Activated B cell treated with CpG ODN at 0.5 μM for 24 hours (primary cell): ENCODE measurements at places on chromosomes 4 and X.
A peak's percentile ranks its signal among the peaks of the same experiment; 100 is the strongest.

GRCh38 chrX:121008920-121009319 lies 23.4 kb upstream of the CT47A1 start:
- H3K36me3 ChIP-seq, result no peaks in the 10 kb centered on the region
- peaks cover 2% of the 10 kb centered on the region for H3K27me3 ChIP-seq
- H3K4me1 ChIP-seq, result no peaks in the 10 kb centered on the region
- H3K4me3 ChIP-seq, result no peak overlapping the region

- H3K27ac ChIP-seq, result no peak overlapping the region
- DNase-seq, result no peak
- peaks cover 3% of the 10 kb centered on the region for H3K4me1 ChIP-seq
- no peaks in the 10 kb centered on the region for H3K36me3 ChIP-seq
These were observed 15.1 kb upstream of the REPS2 start for GRCh38 chrX:16931371-16931770.

- no peaks in the 10 kb centered on the region for H3K27me3 ChIP-seq
- DNase-seq, result no peak
- no peaks in the 10 kb centered on the region for H3K4me1 ChIP-seq
- H3K36me3 ChIP-seq, result no peaks in the 10 kb centered on the region
- H3K4me3 ChIP-seq, result no peak overlapping the region
These were observed 1489.8 kb downstream of the STIM2 start for GRCh38 chr4:28350485-28350884.

DNA sequence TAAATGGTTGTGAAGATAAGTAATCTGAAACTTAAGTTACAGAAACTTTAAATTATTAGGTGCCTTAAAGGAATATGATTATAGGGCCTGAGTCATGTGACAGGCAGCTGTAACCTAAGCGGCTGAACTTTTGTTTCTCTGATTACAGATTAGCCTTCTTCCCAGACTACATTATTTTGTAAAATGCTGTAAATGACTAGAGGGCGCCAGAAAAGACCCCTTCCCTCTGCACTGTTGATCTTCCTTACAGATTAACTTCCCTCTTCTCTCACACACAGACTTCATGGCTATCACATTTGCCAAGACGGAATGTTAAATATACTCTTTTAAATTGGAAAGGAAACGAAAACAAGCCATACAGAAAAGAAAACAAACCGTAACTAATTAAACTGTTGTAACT lies 96.6 kb downstream of the EVC2 start:
- no peak overlapping the region for H3K4me3 ChIP-seq
- H3K4me1 ChIP-seq, result no peaks in the 10 kb centered on the region
- no peak for DNase-seq
- H3K27ac ChIP-seq, result no peak overlapping the region

- no peak for DNase-seq
- H3K36me3 ChIP-seq, result no peaks in the 10 kb centered on the region
- no peaks in the 10 kb centered on the region for H3K27me3 ChIP-seq
- no peak overlapping the region for H3K27ac ChIP-seq
These were observed 2.7 kb upstream of the TIMP1 start for GRCh38 chrX:47579537-47579936.

DNA sequence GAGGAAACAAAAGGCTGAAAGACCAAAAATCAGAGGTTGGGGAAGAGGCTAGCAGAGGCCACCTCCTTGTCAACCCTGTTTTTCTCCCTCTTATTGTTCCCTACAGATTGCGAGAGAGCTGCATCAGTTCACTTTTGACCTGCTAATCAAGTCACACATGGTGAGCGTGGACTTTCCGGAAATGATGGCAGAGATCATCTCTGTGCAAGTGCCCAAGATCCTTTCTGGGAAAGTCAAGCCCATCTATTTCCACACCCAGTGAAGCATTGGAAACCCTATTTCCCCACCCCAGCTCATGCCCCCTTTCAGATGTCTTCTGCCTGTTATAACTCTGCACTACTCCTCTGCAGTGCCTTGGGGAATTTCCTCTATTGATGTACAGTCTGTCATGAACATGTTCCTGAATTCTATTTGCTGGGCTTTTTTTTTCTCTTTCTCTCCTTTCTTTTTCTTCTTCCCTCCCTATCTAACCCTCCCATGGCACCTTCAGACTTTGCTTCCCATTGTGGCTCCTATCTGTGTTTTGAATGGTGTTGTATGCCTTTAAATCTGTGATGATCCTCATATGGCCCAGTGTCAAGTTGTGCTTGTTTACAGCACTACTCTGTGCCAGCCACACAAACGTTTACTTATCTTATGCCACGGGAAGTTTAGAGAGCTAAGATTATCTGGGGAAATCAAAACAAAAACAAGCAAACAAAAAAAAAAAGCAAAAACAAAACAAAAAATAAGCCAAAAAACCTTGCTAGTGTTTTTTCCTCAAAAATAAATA lies 179.9 kb downstream of the AR start:
- no peak for DNase-seq
- H3K27ac ChIP-seq, result no peak overlapping the region
- H3K4me1 ChIP-seq, result no peaks in the 10 kb centered on the region
- H3K27me3 ChIP-seq, result no peaks in the 10 kb centered on the region
- no peak overlapping the region for H3K4me3 ChIP-seq
- no peaks in the 10 kb centered on the region for H3K36me3 ChIP-seq

GRCh38 chrX:100445593-100445992 lies 35.5 kb upstream of the PCDH19 start:
- no peaks in the 10 kb centered on the region for H3K4me1 ChIP-seq
- H3K27ac ChIP-seq, result no peak overlapping the region
- H3K27me3 ChIP-seq, result no peaks in the 10 kb centered on the region
- H3K4me3 ChIP-seq, result no peak overlapping the region
- no peak for DNase-seq

GRCh38 chr4:123821861-123822260 lies 425.3 kb downstream of the SPRY1 start:
- H3K36me3 ChIP-seq, result no peaks in the 10 kb centered on the region
- no peak for DNase-seq
- H3K4me1 ChIP-seq, result peaks cover 2% of the 10 kb centered on the region
- peaks cover 10% of the 10 kb centered on the region for H3K27me3 ChIP-seq

GRCh38 chr4:150049682-150050081 lies 28.6 kb upstream of the DCLK2 start:
- no peak overlapping the region for H3K4me3 ChIP-seq
- no peaks in the 10 kb centered on the region for H3K36me3 ChIP-seq
- no peak for DNase-seq
- no peaks in the 10 kb centered on the region for H3K27me3 ChIP-seq
- H3K4me1 ChIP-seq, result no peaks in the 10 kb centered on the region
- H3K27ac ChIP-seq, result no peak overlapping the region

GRCh38 chr4:106801386-106801785 lies 234.7 kb downstream of the DKK2 start:
- H3K27ac ChIP-seq, result no peak overlapping the region
- no peaks in the 10 kb centered on the region for H3K4me1 ChIP-seq
- no peak for DNase-seq
- no peaks in the 10 kb centered on the region for H3K36me3 ChIP-seq
- no peaks in the 10 kb centered on the region for H3K27me3 ChIP-seq
- H3K4me3 ChIP-seq, result no peak overlapping the region

DNA sequence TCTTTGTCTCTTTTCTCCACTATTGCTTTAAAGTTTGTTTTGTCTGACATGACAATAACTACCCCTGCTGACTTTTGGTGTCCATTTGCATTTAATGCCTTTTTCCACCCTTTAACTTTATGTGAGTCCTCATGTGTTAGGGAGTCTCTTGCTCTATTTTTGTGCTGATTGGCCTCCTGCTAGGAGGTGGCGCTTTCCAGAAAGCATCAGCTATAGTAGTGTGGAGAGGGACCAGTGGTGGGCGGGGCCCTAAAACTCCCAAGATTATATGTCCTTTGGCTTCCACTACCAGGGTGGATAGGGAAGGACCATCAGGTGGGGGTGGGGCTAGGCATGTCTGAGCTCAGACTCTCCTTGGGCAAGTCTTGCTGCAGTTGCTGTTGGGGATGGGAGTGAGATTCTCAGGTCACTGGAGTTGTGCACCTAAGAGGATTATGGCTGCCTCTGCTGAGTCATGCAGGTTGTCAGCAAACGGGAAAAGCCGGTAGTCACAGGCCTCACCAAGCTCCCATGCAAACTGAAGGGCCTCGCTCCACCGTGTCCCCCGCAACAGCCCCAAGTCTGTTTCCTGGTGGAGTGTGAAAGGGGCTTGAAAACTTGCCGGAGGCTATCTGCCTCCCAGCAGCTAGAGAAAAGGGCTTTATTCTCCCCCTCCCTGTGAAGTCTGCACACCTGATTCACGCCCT lies 156.3 kb downstream of the CPEB2 start:
- no peak for DNase-seq
- H3K4me1 ChIP-seq, result no peaks in the 10 kb centered on the region
- H3K36me3 ChIP-seq, result no peaks in the 10 kb centered on the region
- no peak overlapping the region for H3K27ac ChIP-seq

DNA sequence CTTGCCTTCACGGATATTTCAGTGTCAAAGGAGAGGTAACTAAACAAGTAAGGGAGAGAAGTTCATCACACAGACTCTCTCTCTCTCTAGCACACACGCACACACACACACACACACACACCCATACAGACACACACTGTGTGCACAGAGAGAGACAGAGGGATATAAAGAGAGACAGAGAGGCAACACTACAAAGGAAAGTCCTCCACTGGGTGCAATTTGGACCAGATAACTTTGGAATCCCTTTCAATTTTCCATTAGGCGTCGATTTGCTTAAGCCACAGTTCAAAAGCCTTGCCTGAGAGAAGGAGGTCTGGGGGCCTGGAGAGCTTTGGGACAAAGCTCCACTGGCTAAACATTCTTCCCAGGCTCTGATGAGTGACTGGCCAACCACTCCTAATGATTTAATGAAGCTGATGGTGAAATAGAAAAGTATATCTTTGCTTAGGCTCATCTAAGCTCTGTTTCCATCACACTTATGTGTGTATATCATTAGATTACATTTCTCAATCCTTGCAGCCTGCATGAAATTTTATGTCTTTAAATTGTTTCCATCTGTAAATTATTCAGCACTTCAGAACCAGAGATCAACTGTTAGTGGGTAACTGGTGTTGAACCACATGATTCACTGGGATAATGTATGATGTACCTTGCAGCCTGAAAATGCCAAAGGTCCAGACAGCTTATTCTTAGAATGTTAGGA lies 180.8 kb downstream of the MAGEB17 start:
- H3K4me3 ChIP-seq, result no peak overlapping the region
- H3K36me3 ChIP-seq, result no peaks in the 10 kb centered on the region
- H3K27me3 ChIP-seq, result peaks cover 5% of the 10 kb centered on the region
- no peak overlapping the region for H3K27ac ChIP-seq
- DNase-seq, result no peak

- peak overlapping the region; percentile 98 for H3K27ac ChIP-seq
- peaks cover 29% of the 10 kb centered on the region for H3K36me3 ChIP-seq
- H3K4me1 ChIP-seq, result peaks cover 52% of the 10 kb centered on the region
- no peaks in the 10 kb centered on the region for H3K27me3 ChIP-seq
These were observed 671 bp upstream of the EIF4E start for GRCh38 chr4:98929341-98930267.

DNA sequence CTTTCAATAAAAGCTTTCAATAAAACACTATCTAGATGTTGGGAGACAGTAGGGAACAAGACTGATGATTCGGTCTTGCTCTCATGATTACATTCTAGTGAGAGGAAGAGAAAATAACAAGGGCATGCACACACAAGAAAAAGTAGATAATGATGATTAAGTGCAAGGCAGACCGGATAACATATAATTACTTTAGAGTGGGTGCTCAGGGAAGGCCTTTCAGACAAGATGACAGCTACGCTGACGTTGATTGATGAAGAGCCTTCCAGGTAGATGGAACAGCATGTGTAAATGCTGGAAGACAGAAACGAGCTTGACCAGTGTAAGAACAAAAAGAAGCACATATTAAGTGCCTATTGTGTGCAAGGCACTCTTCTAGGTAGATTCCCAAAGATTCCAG lies 43.4 kb downstream of the TXK start:
- no peaks in the 10 kb centered on the region for H3K4me1 ChIP-seq
- H3K4me3 ChIP-seq, result no peak overlapping the region
- no peaks in the 10 kb centered on the region for H3K36me3 ChIP-seq
- no peak overlapping the region for H3K27ac ChIP-seq
- DNase-seq, result no peak

- peaks cover 9% of the 10 kb centered on the region for H3K27me3 ChIP-seq
- H3K4me3 ChIP-seq, result no peak overlapping the region
- no peak overlapping the region for H3K27ac ChIP-seq
- no peak for DNase-seq
These were observed 53.0 kb upstream of the KDR start for GRCh38 chr4:55178226-55179005.

- H3K27ac ChIP-seq, result no peak overlapping the region
- H3K36me3 ChIP-seq, result no peaks in the 10 kb centered on the region
- H3K4me3 ChIP-seq, result no peak overlapping the region
- no peak for DNase-seq
- H3K27me3 ChIP-seq, result no peaks in the 10 kb centered on the region
These were observed 49.8 kb upstream of the PRPS2 start for GRCh38 chrX:12741416-12741815.

DNA sequence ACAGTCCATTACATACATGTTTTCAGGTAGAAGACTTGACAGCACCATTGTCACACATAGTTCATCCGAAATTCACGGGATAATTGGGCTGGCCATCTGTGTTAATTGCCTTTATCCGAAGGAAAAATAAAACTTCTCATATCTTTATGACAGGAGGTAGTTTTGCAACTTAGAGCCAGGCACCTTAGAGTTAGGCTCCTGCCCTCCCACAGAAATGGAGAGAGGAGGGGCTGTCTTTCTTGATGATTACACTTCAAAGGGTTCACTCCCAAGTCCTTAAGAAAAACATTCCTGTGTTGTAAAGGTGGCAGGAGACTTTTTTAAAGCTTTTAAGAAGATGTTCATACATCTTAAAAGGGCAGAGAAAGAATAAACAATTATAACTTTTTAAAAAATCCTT lies 10.5 kb upstream of the SCARB2 start:
- H3K36me3 ChIP-seq, result peaks cover 7% of the 10 kb centered on the region
- H3K27me3 ChIP-seq, result peaks cover 11% of the 10 kb centered on the region
- no peak overlapping the region for H3K4me3 ChIP-seq
- DNase-seq, result no peak

DNA sequence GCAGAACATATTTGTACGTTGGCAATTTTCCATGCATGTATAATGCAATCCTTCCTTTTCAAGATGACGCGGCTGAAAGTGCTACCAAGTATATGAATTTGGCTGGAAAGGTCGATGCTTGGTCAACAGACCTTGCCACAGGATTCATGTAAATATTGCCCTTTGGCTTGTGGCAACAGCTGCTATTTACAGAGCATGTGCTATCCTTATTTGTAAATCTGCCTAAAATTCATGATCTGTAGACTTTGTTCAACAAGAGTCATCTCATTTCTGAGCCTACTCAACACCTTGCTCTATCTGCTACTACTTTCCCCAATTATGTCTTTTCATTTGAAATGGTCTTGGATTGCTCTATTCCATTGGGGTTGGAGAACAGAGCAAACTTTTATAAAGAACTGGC lies 1.9 kb upstream of the SMARCA1 start:
- H3K4me1 ChIP-seq, result peaks cover 3% of the 10 kb centered on the region
- peaks cover 2% of the 10 kb centered on the region for H3K27me3 ChIP-seq
- H3K36me3 ChIP-seq, result no peaks in the 10 kb centered on the region
- no peak for DNase-seq

DNA sequence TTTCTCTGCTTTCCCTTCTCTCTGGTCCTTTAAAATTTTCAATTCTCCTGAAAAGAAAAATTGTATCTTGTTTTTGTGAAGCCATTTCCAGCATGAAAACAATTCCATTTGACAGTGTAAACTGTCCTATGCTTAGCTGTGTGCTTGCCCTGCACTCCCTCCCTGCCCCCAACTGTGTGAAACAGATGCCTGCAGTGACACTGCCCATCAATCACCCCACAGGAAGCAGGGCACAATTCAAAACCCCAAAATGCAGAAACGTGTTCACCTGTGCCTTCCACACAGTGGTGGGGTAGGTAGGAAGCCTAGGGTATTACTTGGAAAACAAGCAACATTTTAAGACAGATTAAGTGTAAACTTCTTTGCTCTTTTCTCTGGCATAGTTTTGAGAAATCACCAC lies 6.2 kb upstream of the FHDC1 start:
- H3K4me1 ChIP-seq, result peaks cover 9% of the 10 kb centered on the region
- no peak for DNase-seq
- no peak overlapping the region for H3K4me3 ChIP-seq
